ENCODE measurements at places on chromosomes 6 and 20.
A peak's percentile ranks its signal among the peaks of the same experiment; 100 is the strongest.

GRCh38 chr20:63337786-63338420, 23.2 kb downstream of the CHRNA4 start:
- no peak for DNase-seq

DNA sequence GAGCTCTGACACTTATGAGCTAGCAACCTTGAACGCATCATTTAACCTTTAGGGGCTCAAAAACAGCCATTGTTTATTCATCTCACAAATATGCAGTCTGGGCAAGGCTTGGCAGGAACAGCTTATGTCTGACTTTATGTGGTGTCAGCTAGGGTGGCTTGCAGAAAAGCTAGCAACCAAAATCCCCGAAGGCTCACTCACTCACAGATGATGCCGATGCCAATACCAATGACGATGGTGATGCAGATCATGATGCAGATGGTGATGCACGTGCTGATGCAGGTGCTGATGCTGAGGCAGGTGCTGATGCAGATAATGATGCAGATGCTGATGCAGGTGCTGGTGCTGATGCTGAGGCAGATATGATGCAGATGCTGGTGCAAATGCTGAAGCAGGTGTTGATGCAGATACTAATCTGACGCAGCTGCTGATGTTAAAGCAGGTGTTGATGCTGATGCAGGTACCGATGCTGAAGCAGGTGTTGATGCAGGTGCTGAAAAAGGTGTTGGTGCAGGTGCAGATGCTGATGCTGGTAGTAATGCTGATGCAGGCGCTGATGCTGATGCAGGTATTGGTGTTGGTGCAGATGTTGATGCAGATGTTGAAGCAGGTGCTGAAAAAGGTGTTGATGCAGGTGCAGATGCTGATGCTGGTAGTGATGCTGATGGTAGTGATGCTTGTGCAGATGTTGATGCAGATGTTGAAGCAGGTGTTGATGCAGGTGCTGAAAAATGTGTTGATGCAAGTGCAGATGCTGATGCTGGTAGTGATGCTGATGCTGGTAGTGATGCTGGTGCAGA, 195.6 kb downstream of the NFATC2 start:
- DNase-seq = no peak

DNA sequence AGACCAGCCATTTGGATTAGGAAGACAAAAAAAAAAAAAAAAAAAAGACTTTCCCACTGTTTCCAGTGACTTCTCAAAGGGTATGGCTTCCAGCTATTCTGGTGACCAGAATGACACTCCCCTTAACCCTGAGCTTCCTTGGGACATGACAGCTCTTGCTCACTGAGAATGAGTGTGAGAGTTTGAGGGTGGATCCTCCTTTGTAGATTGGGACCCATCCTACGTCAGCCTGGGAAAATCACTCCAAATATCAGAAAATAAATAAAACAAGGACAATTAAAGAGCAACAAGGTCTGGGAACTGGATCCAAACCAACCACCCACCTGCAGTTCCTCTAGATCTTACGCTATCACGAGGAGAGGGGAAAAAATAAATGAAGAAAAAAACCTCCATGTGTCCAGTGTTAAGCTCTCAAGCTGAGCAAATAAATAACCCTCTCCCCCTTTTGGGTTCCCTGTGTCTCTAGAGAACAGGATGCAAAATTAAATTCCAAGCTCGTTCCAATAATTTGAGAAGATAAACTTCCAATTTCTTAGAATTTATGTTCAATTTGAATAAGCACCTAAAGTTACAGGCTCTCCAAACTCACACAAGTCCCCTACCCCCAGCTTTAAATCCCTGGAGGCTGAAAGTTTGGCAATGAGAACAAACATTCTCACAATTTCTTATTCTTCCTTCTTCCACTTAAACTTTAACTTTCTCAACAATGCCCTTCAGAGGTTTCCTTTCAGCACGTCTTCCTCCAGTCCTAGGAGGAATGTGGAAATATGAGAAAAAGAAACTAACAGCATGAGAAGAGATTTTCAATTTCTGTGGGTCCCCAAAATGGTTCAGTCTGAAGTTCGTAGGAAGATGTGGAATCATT, 170.2 kb downstream of the MTFR2 start:
- DNase-seq = no peak

- DNase-seq = no peak
Measured at GRCh38 chr20:49698477-49698876, 15.2 kb downstream of the B4GALT5 start.

DNA sequence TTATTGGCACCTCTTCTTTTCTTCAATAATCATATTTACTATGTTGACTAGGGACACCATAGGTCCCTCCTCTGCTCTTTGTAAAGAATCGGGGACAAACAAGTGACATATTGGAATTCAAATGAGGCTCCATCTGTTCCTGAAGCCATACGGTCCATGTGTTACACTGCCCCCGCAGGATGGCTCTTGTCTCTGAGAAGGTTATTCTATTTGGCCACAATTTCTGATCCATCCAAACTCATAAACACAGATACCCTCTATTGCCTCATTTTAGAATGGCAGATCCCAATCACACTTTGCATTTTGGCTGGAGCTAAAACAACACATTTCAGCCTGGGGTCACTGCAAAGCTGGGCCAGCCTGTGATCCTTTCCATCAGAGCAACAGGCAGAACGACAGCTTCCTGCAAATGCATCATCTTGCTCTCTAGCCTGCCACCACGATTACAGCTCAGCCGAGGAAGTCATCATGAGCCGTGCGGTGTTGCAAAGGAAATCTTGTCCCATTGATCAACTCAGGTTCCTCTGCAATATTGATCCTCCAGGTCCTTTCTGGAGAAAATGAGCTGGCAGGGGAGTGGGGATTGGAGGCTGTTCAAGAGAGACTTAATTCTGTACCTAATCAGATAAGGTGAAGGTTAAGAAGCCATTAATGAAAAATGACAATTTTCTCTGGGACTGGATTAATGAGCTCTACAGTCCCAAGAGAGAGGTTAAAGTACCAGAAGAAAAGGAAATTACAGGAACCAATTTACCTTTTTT, 73.1 kb downstream of the AGPAT4 start:
- peak; percentile 63 for DNase-seq

GRCh38 chr20:14556206-14556605, 218.8 kb upstream of the FLRT3 start:
- DNase-seq = no peak

DNA sequence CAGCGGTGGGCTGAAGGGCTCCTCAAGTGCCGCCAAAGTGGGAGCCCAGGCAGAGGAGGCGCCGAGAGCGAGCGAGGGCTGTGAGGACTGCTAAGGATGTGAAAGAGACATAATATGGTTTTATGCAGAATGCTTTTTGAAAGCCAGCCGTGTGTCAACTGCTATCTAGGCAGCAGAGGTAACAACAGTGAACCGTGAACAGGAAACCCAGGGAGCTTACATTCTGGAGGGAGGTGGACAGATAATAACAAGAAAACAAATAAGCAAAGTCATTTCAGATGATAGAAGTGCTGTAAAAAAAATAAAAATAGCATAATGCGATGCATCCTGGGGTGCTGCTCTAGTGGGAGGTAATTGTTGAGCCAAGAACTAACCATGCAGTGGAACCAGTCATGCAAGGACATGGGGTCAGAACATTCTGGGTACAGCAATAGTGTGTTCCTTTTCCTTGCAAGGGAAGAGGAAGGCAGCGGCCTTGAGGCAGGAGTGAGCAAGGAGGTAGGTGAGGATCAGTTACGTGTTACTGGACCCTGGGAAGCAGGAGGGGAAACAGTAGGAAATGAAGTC, 134.4 kb upstream of the TMEM170B start:
- no peak for DNase-seq

DNA sequence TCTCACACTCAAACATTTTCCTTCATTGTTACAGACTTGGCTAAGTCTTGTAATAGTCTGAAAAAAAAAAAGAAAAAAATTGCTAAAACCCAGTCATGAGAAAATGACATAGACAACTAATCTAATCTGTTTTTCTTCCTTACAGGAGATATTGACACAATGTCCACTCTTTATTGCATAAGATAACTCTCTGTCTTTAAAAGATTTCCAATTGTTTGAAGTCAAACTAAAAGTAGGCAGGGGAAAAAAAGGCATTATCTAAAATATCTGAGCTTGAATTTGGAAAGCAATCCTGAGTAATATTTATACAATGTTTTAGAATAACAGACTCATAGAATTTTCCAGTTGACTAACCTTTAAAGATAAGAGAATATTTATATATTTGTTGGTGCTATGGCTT, 233.0 kb upstream of the CEP162 start:
- DNase-seq = no peak

DNA sequence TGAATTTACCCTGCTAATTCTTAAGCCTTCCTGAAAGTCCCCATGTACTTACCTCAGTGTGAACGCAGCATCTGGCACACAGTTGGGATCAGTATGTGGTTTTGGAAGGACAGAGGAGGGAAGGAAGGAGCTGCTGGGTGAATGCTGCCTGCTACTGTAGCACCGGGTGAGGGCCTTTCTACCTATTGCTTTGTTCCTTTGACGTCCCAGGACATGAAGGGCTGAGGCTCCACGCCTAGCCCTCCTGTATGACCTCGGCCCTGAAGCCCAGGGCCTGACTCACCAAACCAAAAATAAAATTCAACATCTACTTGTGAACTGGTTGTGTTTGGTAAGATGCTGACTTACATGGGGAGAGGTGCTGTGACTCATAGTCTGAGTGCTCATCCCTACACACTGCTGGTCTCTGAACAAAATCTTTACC, 51.1 kb downstream of the ARID1B start:
- no peak for DNase-seq

GRCh38 chr20:57682184-57683101, 27.4 kb downstream of the PMEPA1 start:
- peak; percentile 21 for DNase-seq

DNA sequence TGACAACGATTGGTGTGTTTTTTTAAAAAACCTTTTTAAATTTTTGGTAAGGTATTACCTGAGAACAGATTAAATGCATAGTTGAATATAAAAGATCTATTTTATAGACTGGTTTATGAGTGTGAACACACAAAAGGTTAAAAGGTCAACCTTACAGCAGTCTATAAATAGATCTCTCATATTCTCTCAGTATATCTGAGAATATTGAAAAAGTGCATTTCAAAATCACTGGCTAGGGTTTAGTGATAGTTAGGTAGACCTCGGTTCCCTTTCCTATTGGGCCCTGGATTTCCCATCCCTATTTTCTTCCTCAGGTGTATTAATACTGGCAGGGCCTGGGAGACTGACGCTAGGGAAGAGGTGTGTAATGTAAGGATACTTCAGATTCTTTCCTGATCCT, 723 bp upstream of the ZNF451 start:
- DNase-seq = no peak

DNA sequence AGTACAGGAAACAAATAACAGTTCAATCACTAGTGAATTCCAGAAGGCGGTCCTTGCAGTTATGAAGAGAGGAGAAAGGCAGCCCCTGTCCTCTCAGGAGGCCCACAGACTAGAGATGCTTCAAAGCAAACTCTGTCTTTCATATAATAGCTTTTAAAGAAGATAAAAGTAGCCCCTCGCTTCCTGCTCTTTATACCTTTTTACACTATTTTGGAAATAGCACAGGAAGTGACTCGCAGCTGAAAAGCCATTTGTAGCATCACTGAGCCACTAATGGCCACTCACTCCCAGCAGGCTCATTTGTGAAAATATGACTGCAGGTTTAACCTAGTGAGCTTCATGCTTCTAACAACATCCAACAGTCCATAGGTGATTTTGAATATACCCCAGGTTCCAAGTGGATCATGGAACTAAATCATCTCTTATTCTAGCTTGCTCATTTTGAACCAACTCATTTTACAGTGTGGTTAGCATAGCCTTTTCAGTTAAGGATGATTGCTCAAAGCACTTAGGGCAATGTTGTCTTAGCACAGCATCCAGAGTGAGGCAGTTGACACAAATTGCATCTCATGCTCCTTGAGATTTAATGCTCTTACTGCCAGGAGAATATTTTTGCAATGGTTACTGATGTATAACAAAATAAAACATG, 136.0 kb upstream of the NRSN1 start:
- no peak for DNase-seq

All from NCI-H2171 treated with DMSO at 0.1 percent for 48 hours (cell line).